Stimulated activated CD8-positive, alpha-beta memory T cell treated with anti-CD3 and anti-CD28 coated beads, Interleukin-12 subunit alpha, Interleukin-12 subunit beta, amount 100 ng/mL, for 4 hours (primary cell): ENCODE measurements at places on chromosomes 4 and X.

DNA sequence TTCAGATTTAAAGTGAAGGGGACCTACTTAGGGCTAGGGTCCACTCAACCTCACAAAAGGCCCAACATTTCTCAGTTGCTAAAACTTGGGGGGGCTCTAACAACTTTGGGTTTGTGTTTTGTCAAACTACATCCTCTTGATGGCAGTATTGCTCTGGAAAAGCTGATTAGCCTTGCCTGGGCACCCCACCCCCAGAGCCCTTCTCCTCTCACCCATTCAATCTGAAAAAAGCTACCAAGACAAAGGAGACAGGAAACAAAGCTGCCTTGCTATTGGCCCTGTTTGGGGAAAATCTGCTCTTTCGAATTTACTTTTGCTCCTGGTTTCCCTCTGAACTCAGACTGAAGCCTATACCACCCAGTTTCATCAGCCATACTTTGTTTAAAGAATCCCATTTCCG is 195.2 kb upstream of the STK26 start:
- DNase-seq = no peak

GRCh38 chrX:71996826-71997225 is 86.2 kb downstream of the NHSL2 start:
- DNase-seq = no peak

GRCh38 chr4:166091912-166092510 is 219.0 kb downstream of the TLL1 start:
- DNase-seq = no peak

- DNase-seq = no peak
Measured at GRCh38 chr4:120683897-120684540, 238.5 kb downstream of the PRDM5 start.

DNA sequence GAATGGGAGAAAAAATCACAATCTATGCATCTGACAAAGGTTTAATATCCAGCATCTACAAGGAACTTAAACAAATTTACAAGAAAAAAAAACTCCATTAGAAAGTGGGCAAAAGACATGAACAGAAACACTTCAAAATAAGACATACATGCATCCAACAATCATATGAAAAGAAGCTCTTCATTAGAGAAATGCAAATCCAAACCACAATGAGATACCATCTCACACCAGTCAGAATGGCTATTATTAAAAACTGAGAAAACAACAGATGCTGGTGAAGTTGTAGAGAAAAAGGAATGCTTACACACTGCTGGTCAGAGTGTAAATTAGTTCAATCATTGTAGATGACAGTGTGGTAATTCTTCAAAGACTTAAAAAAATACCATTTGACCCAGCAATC is 306.0 kb upstream of the TBX22 start:
- no peak for DNase-seq

DNA sequence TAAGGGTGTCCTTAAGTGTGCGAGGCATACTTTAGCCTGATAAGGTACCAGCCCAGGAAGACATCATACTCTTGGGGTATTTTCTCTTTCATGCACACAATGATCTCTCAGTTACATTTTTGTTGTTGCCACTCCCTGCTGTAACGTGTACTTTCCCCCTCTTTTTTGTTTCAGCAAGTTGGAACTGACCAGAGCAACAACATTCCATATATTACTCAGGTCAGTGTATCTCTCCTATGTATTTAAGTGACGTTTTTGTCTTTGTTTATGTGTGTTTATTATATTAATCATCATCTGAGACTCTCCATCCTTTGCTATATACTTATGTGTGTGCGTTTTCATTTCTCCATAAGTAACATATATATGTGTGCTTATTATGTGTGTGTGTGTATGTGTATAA is 71.3 kb upstream of the VBP1 start:
- no peak for DNase-seq

GRCh38 chr4:95550115-95550987 is 1.6 kb upstream of the UNC5C start:
- no peak for DNase-seq

DNA sequence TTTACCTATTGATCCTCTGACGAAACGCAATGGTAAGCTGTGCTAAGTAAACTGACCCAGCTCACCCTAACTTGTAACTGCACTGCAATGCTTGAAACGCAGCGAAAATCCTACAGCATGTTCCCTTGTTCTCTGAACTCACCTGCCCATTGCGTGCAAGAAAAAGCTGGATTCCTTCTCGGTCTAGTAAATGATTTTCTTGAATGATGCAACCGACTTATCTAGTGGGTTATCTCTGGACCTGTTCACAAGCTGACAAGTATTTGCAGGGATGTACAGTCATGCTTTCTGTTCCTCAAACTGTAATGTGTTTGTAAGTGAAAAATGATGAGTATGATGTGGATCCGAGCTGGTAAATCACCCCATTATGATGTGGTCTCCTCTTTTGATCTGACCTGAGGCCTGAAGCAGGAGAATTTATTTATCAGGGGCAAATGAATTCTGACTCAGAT is 140.1 kb downstream of the BTC start:
- no peak for DNase-seq

DNA sequence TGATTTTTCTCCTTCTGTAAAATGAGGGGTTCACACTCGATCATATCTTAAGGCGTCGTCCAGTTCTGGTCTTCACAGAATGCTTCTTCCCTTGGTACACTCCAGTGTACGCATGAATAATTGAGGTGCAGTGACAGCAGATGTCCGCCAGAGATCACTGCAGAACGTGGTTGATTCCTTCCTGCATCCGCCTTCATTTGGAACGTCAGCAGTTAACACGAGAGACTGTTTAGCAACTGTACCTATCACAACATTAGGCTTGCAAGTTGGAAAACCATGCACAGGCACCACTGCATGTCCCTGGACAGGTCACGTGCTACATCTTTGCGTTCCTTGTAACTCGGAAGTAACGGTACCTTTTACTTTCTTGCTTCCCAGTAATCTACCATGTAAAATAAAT is 66.0 kb upstream of the GEMIN8 start:
- no peak for DNase-seq

DNA sequence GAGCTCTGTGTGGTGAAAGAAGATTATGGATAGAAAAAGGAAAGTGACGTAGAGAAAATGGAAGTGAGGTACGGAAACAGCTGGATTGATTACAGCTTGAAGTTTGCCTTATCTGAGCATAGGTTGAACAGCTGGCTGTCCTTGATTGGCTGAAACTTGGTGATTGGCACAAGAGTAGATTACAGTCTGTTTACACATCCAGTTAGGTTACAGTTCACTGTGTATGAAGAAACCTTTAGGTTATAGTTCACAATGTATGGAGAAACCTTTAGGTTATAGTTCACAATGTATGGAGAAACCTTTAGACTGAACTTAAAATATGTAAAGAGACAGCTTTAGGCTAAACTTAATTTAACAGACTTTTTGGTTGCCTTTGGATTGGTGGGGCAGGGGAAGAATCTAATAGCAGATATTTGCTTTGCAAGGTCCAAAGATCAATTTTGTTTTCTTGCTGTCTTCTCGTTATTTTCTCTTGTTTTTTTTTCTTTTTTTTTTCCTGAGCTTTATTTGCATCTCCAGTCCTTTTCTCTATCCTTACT is 15.6 kb upstream of the ART3 start:
- DNase-seq = no peak

DNA sequence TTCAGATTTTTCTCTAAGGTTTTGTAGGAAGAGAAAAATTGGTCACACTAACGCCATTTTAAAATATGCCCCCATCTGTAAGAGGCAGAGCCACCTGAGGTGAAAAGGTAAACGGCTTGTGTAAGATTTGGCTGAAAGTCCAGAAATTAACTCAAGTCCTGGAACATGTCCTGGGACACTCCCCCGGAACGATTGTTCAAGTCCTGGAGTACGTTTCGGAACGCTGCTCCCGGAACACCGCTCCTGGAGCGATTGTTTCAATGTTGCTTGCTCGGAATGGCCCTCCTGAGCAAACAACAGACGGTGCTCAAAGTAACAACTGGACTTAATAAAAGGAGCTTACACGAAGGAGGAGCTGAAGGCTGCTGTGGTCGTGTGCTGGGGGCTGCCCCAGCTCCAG is 796.5 kb upstream of the SLIT2 start:
- DNase-seq = no peak

DNA sequence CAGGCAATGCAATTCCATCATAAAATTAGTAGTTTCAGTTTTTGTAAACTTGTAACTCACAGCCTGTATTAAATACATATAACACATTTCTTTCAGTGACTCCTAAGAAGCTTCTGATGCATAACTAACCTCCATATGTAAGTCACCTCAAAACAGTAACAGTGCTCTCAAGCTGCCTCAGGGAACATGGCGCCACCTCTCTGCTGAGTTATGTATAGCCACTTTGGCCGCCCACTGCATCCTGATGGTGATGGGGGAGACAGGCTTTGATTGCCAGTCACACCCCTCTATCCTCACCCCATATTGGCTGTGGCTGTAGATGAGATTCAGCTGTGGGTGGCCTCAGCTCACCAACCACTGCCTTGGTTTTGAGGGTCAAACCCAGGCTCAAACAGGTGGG is 54.3 kb downstream of the LRBA start:
- DNase-seq = no peak

GRCh38 chr4:7584098-7584497 is 149.4 kb upstream of the PSAPL1 start:
- DNase-seq = no peak

DNA sequence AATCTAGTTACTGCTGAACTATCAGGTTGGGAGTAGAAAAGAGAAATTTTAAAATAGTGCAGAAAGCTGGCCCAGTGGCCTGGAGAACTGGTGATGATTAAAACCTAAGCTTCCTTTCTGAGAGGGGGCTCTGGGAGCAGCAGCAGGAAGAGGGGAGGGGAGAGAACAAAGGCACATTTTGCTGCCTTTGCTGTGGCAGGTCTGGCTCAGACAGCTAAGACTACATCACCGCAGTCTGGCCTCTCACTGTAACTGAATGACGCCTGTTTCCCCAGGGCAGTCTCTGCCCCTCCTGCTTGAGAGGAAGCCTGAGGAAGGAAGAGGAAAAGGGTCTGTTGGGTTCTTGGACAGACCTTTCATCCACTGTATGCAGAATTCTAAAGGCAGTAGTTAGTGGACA is 148.5 kb downstream of the FRAS1 start:
- DNase-seq = no peak

GRCh38 chrX:2503591-2504500 is 3.1 kb upstream of the DHRSX start:
- no peak for DNase-seq

DNA sequence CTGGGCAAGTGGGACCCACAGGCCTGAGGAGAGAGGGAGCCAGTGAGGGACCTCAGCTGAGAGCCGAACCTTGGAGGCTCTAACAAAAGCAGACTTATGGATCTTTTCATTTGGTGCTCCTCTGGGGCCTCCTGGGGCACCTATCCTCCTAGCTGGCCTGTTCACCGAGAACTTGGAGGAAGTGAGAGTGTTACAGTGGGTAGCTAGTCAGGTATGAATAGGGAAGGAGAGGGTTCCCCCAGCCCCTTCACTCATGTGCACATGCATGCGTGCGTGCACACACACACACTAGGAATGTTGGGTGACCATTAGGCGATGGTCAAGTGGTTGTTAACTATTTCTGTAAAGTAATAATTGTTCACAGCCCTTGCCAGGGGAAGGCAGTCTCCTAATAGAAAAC is 18.6 kb upstream of the TMEM185A start:
- no peak for DNase-seq

GRCh38 chr4:127240764-127241105 is 392.0 kb upstream of the INTU start:
- no peak for DNase-seq

- no peak for DNase-seq
Measured at GRCh38 chr4:169369634-169370033, 98.9 kb upstream of the SH3RF1 start.

GRCh38 chr4:3729188-3729881 is 36.9 kb upstream of the ADRA2C start:
- no peak for DNase-seq

- no peak for DNase-seq
Measured at GRCh38 chr4:48509543-48509942, 19.5 kb downstream of the ZAR1 start.

- DNase-seq = no peak
Measured at GRCh38 chr4:8913858-8914460, 42.3 kb upstream of the HMX1 start.

- no peak for DNase-seq
Measured at GRCh38 chrX:72245461-72246089, 6.7 kb upstream of the ERCC6L start.

DNA sequence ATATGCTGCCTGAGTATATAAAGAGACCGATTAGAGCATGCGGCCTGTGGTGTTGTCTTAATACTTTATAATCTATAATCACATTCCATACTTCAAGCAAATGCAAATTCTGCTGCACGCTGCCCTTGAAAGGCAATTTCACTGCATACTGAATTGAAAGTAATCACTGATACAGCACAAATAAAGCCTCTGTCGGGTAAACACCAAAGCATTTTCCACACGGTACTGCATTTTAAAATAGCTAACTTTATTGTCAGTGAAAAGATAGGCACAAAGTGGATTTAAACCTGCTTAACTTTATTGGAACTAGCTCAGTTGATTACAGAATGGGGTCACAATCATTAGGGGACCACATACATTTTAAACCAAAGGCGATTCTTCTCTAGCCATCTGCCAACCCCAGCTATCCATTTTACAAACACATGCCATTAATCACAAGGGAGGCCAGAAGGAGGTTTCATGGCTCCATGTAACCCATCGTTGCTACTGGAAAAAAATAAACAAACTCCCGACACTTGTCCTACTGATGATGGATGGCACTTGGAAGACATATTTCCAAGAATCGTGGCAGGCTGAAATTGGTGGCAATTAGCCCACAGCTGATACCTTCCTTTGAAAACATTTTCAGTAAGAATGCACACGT is 65.9 kb downstream of the AMOT start:
- no peak for DNase-seq

- peak; percentile 14 for DNase-seq
Measured at GRCh38 chr4:184343502-184344177, 126.0 kb upstream of the ENPP6 start.

DNA sequence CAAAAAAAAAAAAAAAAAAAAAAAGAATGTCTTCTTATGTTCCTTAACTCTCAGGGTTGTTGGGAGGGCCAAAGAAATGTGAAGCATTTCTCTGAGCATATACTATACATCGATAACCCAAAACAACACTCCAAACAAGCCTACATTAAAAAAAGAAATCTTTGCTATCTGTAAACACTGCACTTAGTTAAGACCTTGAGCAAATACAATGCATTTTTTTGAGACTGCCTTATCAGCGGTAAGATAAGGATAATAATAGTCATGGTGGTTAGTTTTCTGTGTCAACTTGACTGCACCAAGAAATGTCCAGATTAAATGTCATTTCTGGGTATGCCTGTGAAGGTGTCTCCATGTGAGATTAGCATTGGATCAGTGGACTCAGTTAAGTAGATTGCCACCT is 541.9 kb downstream of the PACRGL start:
- no peak for DNase-seq

- DNase-seq = no peak
Measured at GRCh38 chr4:723751-724530, 18.3 kb downstream of the PCGF3 start.

GRCh38 chr4:125991398-125991797 is 676.6 kb downstream of the FAT4 start:
- no peak for DNase-seq
